ENCODE measurements at places on chromosomes 11 and 22. TPM values are rescaled to one million over a fixed set of nuclear protein-coding genes. Genes with fewer than 3 reads are reported as not detected.
A peak's percentile ranks its signal among the peaks of the same experiment; 100 is the strongest.

The RAB36 gene
- 0.11 TPM for total RNA-seq

The OR8D1 gene
- total RNA-seq: not detected

The CDC45 gene
- 67.6 TPM for total RNA-seq

The DAGLA gene
- total RNA-seq: 4.0 TPM

The FBXO7 gene
- total RNA-seq: 89.5 TPM

The ANO1 gene
- not detected for total RNA-seq

The OR5P2 gene
- total RNA-seq: not detected

The SYT7 gene
- total RNA-seq: 1.6 TPM

The C1QTNF5 gene
- 9.1 TPM for total RNA-seq

The DUSP8 gene
- not detected for total RNA-seq

The NRXN2 gene
- total RNA-seq: 50.4 TPM

The ACO2 gene
- 61.2 TPM for total RNA-seq

The SLC29A2 gene
- total RNA-seq: not detected

DNA sequence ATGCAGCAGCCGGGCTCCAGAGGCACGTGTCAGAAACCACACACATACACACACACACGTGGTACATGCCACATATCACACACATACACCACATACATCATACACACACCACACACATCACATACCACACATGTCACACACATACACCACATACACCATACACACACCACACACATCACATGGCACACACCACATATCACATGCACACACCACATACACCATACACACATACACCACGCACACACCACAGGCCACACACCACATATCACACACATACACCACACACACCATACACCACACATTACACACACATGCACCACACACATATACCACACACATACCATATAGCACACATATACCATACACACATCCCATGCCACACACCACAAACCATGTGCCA lies 97.5 kb upstream of the PRR5 start:
- DNase-seq: no peak

DNA sequence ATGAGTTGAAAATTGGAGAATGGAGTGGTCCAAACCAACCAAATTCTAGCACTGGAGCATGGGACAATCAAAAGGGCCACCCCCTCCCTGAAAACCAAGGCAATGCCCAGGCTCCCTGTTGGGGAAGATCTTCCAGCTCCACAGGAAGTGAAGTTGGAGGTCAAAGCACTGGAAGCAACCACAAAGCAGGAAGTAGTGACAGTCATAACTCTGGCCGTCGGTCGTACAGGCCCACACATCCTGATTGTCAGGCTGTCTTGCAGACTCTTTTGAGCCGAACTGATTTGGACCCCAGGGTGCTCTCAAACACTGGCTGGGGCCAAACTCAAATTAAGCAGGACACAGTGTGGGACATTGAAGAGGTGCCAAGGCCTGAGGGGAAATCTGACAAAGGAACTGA lies 80.5 kb upstream of the ADSL start:
- DNase-seq: no peak

DNA sequence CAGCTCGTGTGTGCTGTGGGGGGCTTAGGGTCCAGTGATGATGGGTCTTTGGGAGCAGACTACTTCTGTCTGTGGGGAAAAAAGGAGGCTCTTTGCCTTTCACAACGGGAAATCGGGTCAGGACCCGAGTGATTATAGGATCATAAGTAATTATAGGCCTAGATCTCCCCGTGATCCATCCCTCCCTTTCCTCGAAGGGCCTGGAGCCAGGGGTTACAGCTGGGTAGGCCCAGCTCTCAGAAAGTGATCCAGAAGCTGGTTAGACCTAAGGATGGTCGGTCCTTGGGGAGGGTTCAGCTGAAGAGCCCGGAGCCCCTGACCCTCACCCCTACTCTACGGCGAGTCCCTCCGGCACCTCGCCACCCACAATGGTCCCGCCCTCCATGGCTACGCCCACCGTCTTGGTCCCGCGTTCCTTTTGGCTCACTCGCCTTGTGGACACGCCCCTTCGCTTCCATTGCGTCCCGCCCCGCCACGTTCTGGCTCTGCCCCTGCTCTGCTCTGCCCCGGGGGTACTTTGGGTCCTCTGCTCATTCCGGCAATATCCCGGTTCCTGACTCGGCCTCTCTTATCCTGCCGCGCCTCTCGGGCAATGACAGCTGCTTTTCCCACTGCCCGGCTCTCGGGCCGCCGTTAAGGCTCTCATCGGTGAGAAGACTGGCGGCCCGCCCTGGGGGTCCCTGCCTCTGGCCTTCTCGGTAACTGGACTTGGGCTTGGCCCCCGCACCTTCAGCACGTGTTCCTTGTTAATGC lies 5.0 kb downstream of the IGSF22 start:
- DNase-seq: peak; percentile 45

DNA sequence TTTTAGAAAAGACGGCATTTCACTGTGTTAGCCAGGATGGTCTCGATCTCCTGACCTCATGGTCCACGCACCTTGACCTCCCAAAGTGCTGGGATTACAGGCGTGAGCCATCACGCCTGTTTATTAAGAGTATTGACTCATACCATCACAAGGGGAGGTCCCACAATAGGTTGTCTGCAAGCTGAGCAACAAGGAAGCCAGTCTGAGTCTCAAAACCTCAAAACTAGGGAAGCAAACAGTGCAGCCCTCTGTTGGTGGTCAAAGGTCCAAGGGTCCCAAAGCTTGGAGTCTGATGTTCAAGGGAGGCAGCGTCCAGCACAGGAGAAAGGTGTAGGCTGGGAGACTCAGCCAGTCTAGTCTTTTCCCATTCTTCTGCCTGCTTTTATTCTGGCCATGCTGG lies 32.8 kb upstream of the LDLRAD3 start:
- no peak for DNase-seq

DNA sequence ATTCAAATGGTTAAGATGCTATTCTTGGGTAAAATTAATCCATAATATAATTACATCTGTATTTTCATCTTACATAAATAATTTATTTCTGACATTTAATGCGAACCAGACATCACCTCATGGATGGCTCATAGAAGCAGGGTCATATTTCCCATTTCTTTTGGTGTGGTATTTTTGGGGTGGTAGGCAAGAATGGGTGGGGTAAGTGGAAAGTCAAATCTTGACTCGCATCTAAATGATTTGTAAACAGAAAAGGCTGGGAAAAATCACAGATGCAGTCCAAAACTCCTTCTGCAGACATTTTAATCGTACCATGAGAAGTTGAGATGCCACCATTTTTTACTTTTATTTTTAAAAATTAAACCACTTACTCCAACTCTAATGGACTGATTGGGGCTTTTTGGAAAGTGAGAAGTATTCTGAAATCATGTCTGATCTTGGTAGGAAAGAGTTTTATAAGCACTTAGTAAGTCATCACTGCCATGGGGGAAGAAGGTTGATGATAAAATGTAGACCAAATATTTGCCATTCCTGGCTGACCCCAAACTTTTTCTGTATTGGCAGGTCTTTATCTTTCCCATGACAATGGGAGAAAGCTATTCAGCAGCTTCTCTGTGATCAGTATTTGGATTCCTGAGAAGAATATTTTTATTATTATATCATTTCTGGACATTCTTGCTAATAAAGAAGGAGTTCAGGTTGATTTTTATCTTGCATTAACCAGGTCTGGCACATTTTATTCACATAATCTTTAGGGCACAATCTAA lies 47.2 kb upstream of the BLID start:
- DNase-seq: no peak

DNA sequence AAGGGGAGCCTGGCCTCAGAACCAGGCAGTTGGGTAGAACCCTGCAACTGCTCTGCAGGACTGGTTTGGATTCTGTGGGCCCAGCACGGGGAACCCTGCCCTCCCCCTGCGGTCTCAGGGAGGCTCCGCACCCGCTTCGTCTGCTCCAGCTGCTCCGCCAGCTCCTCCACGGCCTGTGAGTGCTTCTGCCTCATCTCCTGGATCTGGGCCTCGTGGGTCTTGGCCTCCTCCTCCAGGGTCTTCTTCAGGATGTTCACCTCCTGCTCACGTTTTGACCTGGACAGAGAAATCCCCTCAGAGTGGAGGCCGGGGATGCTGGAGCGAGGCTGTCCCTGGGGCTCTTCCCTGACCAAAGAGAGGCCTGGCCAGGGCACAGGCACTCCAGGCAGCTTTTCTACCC lies 41.9 kb downstream of the APOL1 start:
- DNase-seq: no peak

- no peak for DNase-seq
Measured at GRCh38 chr11:133865466-133865865, 20.2 kb upstream of the SPATA19 start.

DNA sequence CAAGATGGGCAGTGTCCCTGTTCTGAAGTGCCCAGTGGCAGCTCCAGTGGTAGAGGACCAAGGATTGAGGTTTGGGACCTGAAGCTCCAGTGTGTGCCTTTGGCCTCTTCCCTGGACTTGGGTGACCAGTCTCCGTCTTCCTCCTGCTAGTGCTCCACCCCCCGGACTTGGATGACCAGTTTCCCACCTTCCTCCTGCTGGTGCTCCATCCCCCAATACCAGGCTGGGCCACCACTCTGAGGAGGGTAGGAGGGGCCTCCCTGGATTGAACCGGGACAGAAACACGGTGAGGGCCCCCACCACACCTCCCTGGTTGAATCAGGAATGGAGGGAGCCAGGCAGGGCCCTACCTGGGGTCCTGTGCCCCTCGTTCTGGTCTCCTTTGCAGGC lies 10.9 kb upstream of the NEAT1 start:
- DNase-seq: no peak

DNA sequence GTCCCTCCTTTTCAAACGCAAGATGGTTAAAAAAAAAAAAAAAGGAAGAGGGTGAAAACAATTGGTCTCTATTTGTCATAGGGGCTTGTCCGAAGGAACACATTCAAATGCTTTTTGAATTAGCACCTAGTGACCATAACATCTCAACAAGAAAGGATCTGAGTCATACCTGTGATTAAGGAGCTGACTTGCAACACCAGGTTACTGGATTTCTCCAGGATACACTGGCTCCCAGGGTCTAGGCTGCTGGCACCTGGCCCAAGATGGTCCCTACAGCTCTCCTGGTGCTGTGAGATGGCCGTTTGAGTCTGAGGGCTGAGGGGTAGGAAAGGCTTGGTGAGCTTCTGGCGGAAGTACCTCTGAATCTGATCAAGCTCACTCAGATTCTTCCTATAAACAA lies 28.4 kb upstream of the UCP3 start:
- peak; percentile 15 for DNase-seq

DNA sequence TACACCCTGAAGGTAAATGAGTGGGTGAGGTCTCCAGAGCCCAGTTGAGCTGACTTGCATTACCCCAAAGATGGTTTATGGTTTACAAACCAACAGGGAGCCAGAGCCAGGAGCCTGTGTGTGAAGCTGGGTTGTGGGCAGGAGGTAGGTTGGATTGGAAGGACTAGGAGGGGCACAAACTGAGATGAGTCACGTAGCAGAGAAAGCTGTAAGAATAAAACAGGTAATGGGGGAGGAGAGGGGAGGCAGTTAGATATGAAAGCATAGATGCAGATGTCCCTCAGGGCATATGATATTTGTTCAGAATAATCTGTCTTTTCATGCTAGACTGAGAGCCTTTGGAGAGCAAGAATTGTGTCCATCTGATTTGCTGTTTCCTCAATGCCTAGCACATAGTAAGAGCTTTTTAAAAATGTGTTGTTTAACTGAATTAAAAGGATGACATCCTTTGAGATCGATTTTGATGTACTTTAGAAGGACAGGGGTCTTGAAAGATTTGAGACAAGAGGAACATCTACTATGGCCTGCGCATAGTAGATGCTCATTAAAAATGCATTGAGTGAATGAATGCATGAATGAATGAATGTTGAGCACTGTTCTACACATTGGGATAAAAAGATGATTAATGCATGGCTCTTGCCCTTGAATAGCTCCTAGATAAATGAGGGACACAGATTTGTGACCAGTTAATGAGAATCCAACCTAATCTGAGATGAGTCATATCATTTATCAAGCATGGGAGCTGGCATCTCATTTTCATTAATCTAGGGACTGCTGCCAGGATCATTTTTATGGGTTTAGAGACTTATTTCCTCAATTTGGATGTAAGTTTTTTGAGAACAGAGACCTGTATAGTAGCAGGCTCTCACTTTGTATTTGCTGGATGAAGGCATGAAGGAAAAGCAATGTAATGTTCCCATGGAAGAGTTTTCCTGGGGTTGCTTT lies 175.8 kb upstream of the BDNF start:
- DNase-seq: no peak

DNA sequence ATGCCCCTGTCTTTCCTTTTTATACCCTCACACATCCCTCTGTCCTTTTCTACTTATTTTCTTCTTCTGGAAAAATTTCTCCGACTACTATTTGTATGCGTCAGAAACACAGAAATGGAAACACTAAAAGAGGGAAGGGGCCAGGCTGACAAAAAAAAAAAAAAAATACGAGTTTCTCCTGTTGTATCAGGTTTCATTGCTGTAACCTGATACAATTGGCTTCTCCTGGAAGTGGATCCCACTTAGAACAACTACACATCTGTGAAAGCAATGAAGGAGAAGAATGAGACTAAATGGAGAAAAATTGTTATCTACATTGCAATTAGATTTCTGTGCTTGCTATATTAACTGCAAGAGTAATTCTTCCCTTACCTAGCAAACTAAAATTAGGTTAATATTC lies 393.9 kb downstream of the GUCY1A2 start:
- no peak for DNase-seq

- no peak for DNase-seq
Measured at GRCh38 chr11:20444535-20444934, 57.0 kb downstream of the PRMT3 start.

- DNase-seq: no peak
Measured at GRCh38 chr11:62627713-62628112, 5.9 kb upstream of the B3GAT3 start.

DNA sequence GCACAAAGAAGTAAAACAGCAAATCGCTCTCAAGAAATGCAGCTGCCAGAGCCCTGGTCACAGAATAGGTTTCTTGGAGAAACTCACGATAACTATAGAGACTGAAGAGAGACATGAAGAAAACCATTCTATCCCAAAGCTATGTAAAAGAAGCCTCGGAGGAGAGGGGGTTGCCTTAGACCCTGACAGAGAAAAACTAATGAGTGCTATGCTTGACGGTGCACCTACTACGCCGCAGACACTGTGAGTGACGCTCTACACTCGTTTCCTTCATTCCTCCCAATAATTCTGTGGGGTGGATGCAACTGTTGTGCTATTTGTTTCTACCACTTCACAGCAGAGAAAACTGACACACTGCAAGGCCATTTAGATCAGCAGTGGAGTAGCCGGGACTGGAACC lies 121.8 kb downstream of the ETS1 start:
- no peak for DNase-seq

GRCh38 chr11:72354356-72355115 lies 79.8 kb downstream of the CLPB start:
- no peak for DNase-seq

DNA sequence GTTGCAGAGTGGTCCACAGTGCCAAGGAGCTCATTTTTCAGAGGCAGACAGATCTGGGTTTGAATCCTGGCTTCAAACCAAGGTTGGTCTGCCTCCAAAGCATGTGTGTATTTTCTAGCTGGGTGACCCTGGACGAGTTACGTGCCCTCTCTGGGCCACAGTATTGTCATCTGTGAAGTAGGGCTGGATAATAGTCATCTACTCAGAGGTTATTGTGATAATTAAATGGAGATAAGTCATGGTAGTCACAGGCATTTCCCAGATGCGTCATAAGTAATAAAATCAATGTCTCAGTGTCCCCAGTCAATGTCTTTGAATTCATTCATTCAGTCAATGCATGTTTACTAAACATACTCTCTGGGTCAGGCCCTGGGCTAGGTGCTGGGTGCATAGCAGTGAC lies 8.6 kb downstream of the OMP start:
- no peak for DNase-seq

- DNase-seq: no peak
Measured at GRCh38 chr22:29380032-29380781, 8.2 kb downstream of the AP1B1 start.
